ENCODE measurements at places on chromosomes 16 and 17.

DNA sequence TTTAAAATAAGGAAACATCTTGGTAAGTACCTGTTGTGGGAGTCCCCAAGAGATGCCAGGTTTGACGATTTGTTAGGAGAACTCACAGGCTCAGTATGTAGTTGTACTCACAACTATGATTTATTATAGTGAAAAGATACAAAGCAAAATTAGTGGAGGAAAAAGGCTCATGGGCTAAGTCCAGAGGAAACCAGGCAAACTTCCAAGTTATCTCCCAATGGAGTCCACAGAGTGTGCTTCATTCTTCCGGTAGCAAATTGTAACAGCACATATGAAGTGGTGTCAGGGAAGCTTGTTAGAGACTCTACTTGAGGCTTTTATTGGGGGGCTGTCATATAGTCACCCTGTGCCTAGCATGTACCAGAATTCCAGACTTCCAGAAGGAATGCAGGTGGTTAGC, 2.3 kb downstream of the DDX19A start:
- no peak for DNase-seq

GRCh38 chr17:51601622-51602261, 341.4 kb downstream of the UTP18 start:
- no peak for DNase-seq

- DNase-seq, result no peak
These were observed 96.9 kb downstream of the ADCY9 start for GRCh38 chr16:4019371-4019791.

GRCh38 chr17:49741009-49741691, 22.8 kb downstream of the FAM117A start:
- no peak for DNase-seq

GRCh38 chr16:54073356-54073755, 213.2 kb downstream of the IRX3 start:
- DNase-seq, result no peak

Measured in Panc1 (cell line).